Substantia nigra (tissue), 51 donors: ENCODE measurements at places on chromosomes 13 and 19.

- no peak for DNase-seq
Observed at GRCh38 chr13:67296511-67296910, 66.4 kb upstream of the PCDH9 start.

DNA sequence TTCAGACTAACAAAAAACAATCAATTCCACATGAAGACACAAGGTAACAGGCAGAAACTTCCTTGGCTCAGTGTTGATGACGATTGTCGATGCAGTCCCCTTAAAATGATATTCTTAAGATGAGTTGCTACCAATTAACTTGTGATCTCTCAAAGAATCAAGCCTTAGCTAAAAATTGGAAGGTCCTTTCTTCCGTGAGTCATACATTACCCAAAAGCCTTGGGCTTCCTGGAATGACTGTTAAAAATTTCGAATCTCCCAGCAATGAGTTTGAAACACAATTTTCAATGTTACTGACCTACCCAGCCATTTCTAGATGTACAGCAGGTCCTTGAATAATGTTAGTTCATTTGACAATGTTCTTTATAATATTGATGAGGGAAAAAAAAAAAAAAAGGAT lies 28.0 kb upstream of the RB1 start:
- DNase-seq = no peak

DNA sequence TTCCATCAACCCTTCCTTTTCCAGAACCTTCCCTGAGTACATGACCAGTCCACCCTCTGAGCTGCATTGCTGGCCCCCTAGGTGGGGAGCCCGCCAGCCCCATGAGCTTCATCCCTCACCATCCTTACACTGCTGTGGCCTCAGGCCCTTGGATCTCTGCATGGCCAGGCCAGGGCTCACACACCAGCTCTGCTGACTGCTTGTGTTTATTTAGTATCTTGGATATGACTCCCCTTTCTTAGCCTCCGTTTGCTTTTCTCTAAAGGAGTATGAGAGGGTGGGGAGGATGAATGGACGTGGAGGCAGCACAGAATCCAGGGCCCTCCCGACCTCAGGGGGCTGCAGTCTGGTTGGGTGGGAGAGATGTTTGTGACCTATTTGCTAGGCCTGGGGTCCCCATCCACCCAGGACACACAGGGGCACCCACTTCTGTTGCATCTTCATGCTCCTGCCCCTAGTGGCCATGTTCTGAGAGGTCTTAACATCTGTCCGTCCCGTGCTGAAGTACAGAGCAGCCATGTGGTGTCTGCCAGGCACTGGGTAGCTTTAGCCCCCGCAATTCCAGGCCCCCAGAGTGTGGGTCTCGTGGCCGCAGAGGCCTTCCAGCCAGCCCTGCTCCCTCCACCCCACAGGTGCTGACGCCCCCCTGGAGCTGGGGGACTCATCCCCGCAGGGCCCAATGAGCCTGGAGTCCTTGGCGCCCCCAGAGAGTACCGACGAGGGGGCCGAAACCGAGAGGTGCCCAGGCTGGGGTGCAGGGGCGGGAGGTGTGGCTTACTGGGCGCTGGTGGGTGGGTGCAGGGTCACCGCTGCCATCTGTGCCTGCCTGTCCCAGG lies 13.0 kb downstream of the ARHGEF1 start:
- DNase-seq = no peak

- no peak for DNase-seq
Observed at GRCh38 chr19:30887042-30887441, 462.2 kb downstream of the TSHZ3 start.

GRCh38 chr13:112898621-112899280 lies 70.3 kb upstream of the MCF2L start:
- DNase-seq = no peak

DNA sequence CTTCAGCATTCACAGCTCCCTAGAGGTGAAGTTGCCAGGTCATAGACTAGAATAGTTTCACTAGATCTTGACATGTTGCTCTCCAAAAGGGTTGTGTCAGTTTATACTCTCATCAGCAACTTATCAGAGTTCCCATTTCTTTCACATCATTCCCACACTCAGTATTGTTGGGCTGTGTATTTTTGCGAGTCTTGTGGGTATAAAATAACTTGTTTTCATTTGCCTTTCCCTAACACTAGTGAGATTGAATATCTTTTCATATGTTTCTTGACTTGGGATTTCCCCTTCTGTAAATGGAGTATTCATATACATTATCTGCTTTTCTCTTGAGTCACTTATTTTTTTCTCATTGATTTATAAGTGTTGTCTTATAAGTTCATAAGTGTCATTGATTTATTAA lies 55.2 kb upstream of the GPR183 start:
- DNase-seq = no peak

GRCh38 chr13:29801102-29801501 lies 49.3 kb downstream of the UBL3 start:
- no peak for DNase-seq

DNA sequence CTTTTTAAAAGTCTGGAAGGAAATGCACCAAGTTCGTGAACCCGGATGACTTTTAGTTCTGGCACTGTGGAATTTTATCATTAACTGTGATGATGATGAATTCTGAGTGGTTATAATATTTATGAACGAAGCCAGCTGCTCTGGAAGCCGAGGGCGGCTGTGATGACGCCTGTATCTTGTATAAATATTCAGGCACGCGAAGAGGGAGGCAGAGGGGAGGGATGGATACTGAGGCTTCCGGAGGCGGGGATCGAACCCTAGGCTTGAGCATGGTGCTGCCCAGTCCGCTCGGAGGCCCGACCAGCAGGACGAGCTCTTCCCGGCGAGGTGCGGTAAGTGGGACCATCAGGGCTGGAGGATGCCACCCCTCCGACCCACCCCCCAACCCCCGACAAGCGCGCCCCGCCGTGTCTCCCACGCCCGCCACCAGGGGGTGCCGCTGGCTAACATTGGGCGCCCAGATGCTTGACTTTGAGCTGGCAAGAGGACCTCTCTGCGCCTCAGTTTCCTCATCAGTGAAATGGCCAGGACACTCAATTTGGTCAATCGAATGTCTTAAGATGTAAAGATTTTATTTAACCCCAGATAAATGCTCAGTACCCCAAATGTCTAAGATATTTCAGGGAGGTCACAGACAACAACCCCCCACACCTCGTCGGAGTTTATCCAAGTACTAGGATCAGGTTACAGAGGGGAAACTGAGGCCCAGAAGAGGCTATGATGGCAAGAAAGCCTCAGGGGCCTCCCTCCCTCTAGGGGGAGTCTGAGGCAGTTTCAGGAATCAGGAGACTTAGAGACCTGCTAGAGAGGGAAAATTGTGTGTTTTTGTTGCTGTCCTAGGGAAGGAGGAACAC lies 4.5 kb upstream of the RAB3A start:
- DNase-seq = no peak

- no peak for DNase-seq
Observed at GRCh38 chr19:310141-310651, 19.0 kb upstream of the PLPP2 start.

DNA sequence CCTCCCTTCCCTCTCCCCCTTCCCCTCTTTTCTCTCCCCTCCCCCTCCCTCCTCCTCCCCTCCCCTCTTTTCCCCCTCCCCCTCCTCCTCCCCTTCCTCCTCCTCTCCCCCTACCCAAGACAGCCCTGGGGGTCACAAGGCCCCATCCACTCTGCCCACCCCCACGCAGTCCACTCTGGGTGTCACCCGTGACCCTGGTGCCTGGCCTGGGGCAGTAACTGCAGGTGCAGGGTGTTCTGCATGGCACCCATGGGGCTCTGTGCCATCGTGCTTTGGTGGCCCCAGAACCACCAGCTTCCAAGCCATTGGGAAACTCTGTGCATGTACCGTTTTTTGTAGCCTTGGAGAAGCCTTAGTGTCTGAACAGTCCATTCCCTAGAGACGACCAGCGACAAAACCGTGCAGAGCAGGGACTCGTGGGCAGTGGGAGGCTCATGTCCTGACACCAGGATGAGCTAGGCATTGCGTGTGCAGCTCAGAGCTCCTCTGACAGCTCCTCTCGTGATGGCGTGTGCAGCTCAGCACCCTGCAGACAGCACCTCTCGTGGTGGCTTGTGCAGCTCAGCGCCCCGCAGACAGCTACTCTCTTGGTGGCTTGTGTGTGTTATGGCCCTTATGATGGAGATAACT lies 43.7 kb upstream of the F7 start:
- no peak for DNase-seq

DNA sequence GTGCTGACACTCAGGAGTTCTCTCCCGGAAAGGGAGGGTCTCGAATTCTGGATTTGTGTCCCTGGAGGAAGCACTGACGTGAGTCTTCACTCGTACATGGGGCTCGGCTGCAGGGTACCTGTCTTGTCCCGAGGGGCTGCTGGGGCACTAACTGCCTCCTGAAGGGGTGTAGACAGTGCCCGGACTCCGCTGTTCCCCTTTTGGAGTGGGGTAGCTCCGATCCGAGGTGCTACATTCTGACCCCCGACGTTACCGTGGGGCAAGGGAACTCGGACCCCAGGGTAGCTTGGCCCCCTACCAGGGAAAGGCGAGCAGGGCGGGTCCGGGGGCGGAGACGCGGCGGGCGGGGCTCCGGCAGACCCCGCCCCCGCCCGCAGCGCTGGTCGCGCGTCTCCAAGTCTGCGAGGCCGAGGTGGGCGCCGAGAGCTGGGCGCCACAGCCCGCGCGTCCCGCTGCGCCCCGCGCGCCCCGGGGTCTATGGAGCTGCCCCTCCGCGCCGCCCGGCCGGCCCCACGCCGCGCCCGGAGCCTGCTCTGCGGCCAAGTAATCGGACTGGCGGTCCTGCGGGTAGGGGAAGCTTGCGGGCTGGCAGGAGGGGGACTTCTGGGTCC lies at the start of gene NPAS1:
Gene NPAS1 (plus strand): TSS at position 407 of the 611 bp plus-strand sequence. CDS start 1,211 bp downstream, outside the sequence.
- no peak for DNase-seq

GRCh38 chr13:23608701-23609413 lies 38.6 kb downstream of the TNFRSF19 start:
- no peak for DNase-seq

- DNase-seq = no peak
Observed at GRCh38 chr13:48801255-48801654, 147.5 kb downstream of the CYSLTR2 start.

- no peak for DNase-seq
Observed at GRCh38 chr13:70812481-70812880, 704.2 kb upstream of the KLHL1 start.

- no peak for DNase-seq
Observed at GRCh38 chr13:28533125-28533436, 38.2 kb upstream of the FLT1 start.

DNA sequence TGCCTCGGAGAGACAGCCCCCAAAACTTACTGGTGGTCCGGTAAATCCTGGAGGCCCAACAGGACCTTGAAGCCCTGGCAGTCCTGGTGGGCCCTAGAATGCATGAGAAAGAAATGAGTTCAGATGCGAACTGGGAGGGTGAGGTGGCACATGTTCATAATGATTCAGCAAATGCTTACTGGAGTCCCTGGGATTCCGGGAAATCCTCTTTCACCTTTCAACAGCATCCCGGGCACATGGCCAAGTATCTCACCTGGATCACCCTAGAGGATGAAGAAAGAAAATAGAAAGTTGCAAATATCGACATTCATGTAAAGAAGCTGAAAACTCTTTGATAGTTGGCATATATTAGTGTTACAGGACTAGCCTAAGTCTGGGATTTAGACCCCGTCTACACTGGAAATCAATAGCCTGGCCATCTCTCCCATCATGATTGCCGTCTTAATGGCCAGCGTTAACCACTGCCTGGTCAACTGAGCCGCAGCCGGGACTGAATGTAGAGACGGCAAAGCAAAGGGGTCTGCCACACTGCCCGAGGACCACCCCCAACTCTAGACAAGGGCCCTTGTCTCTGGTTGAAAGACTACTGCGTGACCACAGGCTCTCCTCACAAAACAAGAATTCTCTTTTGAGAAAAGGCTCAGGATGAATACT lies 96.9 kb downstream of the COL4A1 start:
- DNase-seq = no peak

GRCh38 chr19:14063105-14063504 lies 1.2 kb upstream of the PALM3 start:
- no peak for DNase-seq

DNA sequence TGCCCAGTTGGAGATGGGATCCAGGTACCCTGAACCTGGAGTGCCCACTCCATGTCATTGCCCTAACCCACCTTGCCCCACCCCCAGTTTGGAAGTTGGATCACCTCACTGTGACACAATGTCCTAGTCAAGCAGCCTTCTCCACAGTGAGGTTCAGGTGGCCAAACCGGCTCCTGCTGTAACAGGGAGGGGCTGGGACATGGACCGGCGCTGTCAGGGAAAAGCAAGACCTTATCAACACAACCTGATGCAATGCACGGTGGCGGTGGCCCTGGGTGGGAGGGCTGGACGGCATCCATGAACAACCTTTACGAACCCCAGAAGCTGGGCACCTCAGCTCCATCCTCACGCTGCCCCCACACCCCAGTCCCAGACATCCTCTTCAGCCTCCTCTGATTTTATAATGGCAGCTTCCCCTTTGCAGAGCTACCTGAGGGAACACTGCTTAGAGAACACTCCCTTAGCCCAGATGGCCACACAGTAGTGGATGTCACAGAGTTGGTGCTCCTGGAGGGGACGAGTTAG lies 1.6 kb upstream of the KRTDAP start:
- DNase-seq = no peak

GRCh38 chr19:34962687-34963572 lies 1.1 kb downstream of the ZNF792 start:
- DNase-seq = no peak

GRCh38 chr13:103799028-103799427 lies 732.8 kb upstream of the SLC10A2 start:
- DNase-seq = no peak

- DNase-seq = no peak
Observed at GRCh38 chr13:60482012-60482411, 85.0 kb downstream of the TDRD3 start.
